ENCODE measurements at places on chromosomes 7 and 10.

GRCh38 chr10:71255808-71256660, 43.7 kb downstream of the UNC5B start:
- DNase-seq, result no peak

GRCh38 chr7:41006306-41006995, 696.4 kb downstream of the INHBA start:
- no peak for DNase-seq

- no peak for DNase-seq
Observed at GRCh38 chr10:51260376-51260775, 186.1 kb downstream of the PRKG1 start.

GRCh38 chr7:105246256-105246655, 142.5 kb downstream of the SRPK2 start:
- DNase-seq, result no peak

- DNase-seq, result no peak
Observed at GRCh38 chr7:159113056-159113455, 31.6 kb downstream of the VIPR2 start.

DNA sequence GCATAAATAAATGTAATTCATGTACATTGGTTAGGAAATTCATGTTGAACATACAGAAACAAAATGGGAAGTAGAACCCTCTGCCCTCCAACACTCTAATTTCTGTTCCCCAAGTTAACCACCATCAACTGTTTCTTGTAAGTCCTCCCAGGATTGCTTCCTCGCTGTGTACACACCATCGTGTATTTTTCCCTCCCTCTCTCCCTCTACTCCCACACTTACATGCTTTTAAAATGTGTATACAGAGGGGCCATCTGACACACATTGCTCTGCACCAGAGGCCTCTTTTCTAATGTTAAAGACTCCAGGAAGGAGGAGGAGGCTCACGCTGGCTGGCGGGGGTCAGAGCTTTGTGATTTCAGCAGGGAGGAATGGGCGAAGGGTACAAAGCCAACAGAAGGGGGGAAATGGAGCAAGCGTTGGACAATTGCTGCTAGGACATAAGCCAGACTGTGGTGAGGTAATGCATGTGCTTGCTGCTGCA, 1.9 kb upstream of the EPHA1 start:
- no peak for DNase-seq

DNA sequence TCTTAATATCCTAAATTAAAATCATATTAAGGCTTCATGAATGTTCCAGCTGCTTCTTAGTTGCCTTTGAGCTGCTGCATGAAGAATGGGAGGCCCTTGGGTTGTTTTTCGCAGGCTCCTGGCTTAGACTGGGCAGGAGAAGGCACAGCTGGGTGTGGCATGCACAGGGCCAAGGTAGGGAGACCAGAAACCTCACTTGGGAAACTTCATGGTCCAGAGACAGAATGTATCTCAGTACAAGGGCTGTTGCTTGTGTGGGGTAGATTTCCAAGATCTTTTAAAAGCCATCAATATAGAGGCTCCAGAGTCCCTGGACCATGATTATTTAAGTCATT, 49.9 kb downstream of the BUB3 start:
- no peak for DNase-seq

- DNase-seq, result no peak
Observed at GRCh38 chr10:104260775-104261115, 6.1 kb downstream of the GSTO1 start.

GRCh38 chr7:47343061-47343455, 238.9 kb downstream of the TNS3 start:
- DNase-seq, result no peak

- no peak for DNase-seq
Observed at GRCh38 chr10:77915319-77916105, 11.0 kb downstream of the DLG5 start.

GRCh38 chr7:157612009-157612663, 275.3 kb downstream of the DNAJB6 start:
- no peak for DNase-seq
